ENCODE measurements at places on chromosomes 7 and 10. TPM values are rescaled to one million over a fixed set of nuclear protein-coding genes. Genes with fewer than 3 reads are reported as not detected.

NXPH1 gene
- not detected for total RNA-seq

EPO gene
- not detected for total RNA-seq

TMEM270 gene
- total RNA-seq = not detected

BEND7 gene
- total RNA-seq = 1.5 TPM

NEURL1 gene
- 0.39 TPM for total RNA-seq

Data from subcutaneous preadipocyte (primary cell).